ENCODE measurements at places on chromosomes 12 and 14. TPM values are rescaled to one million over a fixed set of nuclear protein-coding genes. Genes with fewer than 3 reads are reported as not detected.

The ATF7IP gene
- total RNA-seq = 64.0 TPM

The NTF3 gene
- 0.93 TPM for total RNA-seq

The SDSL gene
- 10.7 TPM for total RNA-seq

The PRICKLE1 gene
- total RNA-seq = 18.4 TPM

The ERBB3 gene
- 60.7 TPM for total RNA-seq

The RGS6 gene
- 2.6 TPM for total RNA-seq

The GYS2 gene
- total RNA-seq = not detected

GRCh38 chr14:105508601-105509000 lies 17.6 kb downstream of the TEDC1 start:
- H3K4me3 ChIP-seq = no peak overlapping the region
- no peaks in the 10 kb centered on the region for H3K4me1 ChIP-seq
- peaks cover 35% of the 10 kb centered on the region for H3K27me3 ChIP-seq

DNA sequence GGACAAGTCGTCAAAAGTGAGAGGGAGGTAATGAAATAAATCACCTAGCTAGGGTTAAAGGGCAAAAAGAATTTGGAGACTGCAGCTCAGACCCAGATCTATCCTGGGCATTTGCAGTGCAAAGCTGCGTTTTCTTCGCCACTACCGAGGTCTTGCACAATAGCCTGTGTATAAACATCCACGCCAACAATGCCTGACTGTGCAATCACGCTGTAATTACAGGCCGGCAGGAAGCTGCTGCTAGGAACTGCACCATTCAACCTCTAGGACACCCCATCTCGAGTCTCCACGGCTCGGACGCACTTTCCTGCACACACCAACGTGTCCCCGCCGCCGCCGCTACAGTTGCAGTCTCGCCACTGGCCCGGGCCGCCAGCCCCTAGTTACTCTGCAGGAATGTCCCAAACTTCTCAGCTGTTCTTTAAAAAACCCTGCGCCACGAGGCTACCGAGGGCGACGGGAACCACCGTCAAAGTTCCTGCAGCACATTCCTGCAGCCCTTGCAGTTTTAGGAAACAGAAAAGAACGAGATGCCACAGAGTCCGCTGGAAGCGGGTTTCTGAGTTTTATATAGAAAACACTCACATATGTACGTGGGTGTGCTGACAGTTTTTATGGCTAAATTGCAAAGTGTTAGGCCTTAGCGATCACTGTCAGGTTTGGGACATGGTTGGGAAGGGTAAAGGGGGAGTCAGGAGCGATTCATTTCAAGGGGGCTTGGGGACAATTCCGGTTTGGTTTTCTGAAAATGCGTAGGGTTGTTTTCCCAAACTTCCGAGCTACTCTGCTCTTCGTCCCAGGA lies 65.6 kb upstream of the PTGR2 start:
- H3K4me1 ChIP-seq = peaks cover 64% of the 10 kb centered on the region
- no peaks in the 10 kb centered on the region for H3K27me3 ChIP-seq
- peak overlapping the region; percentile 98 for H3K27ac ChIP-seq
- peak overlapping the region; percentile 72 for H3K4me3 ChIP-seq
- H3K36me3 ChIP-seq = no peaks in the 10 kb centered on the region
- DNase-seq = peak; percentile 88

DNA sequence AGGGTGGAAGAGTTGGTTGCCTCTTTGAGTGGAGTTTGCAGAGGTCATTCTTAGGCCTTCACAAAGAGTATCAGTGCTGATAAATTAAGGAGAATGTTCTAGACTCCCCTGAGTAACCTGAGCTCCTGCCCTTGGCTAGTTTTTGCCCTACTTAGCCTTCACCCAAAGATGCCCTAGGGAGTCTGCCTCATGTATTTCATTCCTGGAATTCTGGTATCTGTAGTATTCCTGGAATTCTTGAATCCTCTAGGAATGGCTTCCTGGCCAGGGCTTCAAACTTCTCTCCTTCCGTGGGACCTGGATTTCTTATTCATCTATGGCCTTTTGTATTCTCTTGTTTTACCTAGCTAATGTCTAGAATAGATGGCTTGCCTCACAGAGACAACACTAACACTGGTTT lies 701.1 kb downstream of the NOVA1 start:
- H3K27ac ChIP-seq = no peak overlapping the region
- no peaks in the 10 kb centered on the region for H3K36me3 ChIP-seq
- H3K27me3 ChIP-seq = no peaks in the 10 kb centered on the region
- no peak overlapping the region for H3K4me3 ChIP-seq
- DNase-seq = no peak

GRCh38 chr12:128069359-128069997 lies 197.5 kb upstream of the TMEM132C start:
- no peak for DNase-seq
- H3K27me3 ChIP-seq = no peaks in the 10 kb centered on the region
- no peak overlapping the region for H3K4me3 ChIP-seq
- no peaks in the 10 kb centered on the region for H3K4me1 ChIP-seq
- no peaks in the 10 kb centered on the region for H3K36me3 ChIP-seq

DNA sequence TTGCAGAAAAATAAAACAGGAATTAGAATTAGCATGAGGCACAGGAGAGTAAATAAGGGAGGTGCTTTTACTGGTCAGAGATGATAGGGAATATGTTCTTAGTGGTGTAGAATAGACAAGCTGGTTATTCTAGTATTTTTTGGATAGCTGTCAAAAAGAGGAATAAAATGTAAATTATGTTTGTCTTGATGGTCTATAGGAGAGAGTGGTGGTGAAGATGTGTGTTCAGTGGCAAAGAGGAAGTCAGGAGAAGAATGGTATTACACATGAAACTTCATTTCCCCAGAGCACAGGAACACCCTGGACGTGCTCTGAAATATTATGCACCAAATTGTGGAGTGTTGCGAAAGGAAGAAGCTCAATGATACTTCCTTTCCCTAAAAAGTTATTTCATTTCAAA lies 27.8 kb downstream of the MUCL1 start:
- no peak for DNase-seq
- H3K27me3 ChIP-seq = no peaks in the 10 kb centered on the region
- H3K27ac ChIP-seq = no peak overlapping the region
- no peaks in the 10 kb centered on the region for H3K36me3 ChIP-seq

- H3K27me3 ChIP-seq = no peaks in the 10 kb centered on the region
- no peak for DNase-seq
- H3K27ac ChIP-seq = peak overlapping the region; percentile 51
- no peaks in the 10 kb centered on the region for H3K4me1 ChIP-seq
Observed at GRCh38 chr12:10131111-10131690, 1.2 kb upstream of the CLEC7A start.

DNA sequence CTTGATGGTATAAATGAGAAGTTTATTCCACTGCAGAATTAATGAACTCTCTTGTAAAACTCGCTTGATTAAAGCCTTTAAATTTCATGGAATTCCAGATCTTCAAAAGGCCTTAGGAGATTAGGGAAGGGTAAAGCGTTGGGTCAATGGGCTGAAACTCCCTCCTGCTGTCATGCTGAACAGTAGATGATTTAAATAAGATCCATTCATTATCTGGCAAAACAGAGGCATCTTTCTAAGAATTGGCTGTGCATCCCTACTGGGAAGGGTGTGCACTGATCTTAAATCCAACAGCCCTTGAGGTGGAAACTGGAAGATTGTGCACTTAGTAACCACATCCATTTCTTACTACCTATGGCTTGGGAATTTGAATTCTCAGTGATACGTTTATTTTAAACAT lies 56.0 kb downstream of the PLCZ1 start:
- H3K4me1 ChIP-seq = no peaks in the 10 kb centered on the region
- no peak overlapping the region for H3K27ac ChIP-seq
- H3K4me3 ChIP-seq = no peak overlapping the region
- DNase-seq = no peak

DNA sequence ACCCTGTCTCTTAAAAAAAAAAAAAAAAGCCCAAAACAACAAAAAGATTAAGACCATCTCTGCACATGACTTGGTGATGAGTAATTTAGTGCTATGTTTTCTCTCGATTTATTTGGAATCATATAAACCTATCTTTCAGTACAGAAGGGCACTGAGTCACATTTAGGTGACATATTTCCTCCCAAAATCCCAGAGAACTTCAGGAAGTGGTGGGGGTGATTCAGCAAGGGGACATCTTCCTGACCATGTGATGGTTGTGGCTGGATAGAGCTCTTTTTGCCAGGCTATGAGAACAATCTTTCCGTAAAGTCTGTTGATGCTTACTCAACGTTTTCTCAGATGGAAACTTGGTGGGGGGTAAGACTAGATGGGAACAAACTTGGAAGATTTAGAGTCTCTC lies 50.0 kb downstream of the PPFIBP1 start:
- H3K27ac ChIP-seq = no peak overlapping the region
- no peak overlapping the region for H3K4me3 ChIP-seq
- DNase-seq = no peak
- H3K4me1 ChIP-seq = peaks cover 14% of the 10 kb centered on the region
- no peaks in the 10 kb centered on the region for H3K36me3 ChIP-seq
- no peaks in the 10 kb centered on the region for H3K27me3 ChIP-seq

DNA sequence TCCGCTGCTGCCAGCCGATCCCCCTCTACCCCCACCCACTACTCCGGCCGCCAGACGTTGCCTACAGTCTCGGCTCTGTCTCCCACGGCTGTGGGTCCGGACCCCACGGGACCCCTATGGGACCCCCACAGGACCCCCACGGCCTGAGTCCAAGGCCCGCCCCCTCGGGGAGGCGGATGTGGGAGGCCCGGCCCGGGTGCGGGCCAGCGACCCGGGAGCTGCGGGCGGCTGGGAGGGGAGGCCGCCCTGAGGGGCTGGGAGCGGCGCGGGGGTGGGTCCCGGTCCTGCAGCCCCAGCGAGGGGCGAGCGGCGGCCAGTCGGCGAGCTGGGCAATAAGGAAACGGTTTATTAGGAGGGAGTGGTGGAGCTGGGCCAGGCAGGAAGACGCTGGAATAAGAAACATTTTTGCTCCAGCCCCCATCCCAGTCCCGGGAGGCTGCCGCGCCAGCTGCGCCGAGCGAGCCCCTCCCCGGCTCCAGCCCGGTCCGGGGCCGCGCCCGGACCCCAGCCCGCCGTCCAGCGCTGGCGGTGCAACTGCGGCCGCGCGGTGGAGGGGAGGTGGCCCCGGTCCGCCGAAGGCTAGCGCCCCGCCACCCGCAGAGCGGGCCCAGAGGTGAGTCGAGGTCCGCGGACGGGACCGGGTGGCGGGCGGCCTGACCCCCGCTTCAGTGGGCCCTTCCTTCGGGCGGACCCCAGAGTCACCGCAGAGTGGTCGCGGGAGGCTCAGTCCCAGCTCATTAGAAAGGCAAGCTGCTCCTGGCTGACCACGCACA lies at the start of gene ACVRL1:
Gene ACVRL1 (plus strand): TSS at position 422 of the 773 bp plus-strand sequence. CDS start 4,971 bp downstream, outside the sequence.
- H3K36me3 ChIP-seq = no peaks in the 10 kb centered on the region
- H3K27ac ChIP-seq = peak within 1 kb of the TSS; percentile 86
- H3K4me1 ChIP-seq = peaks cover 40% of the 10 kb centered on the region
- no peak for DNase-seq
- H3K27me3 ChIP-seq = no peaks in the 10 kb centered on the region

GRCh38 chr12:103422328-103422727 lies 73.4 kb downstream of the C12orf42 start:
- H3K4me3 ChIP-seq = no peak overlapping the region
- no peak for DNase-seq
- H3K4me1 ChIP-seq = no peaks in the 10 kb centered on the region
- no peaks in the 10 kb centered on the region for H3K27me3 ChIP-seq

- DNase-seq = no peak
Observed at GRCh38 chr14:22084393-22085281, 411.0 kb upstream of the OR4E1 start.

GRCh38 chr12:5908251-5908650 lies 36.8 kb downstream of the ANO2 start:
- H3K4me3 ChIP-seq = no peak overlapping the region
- no peaks in the 10 kb centered on the region for H3K36me3 ChIP-seq
- no peak for DNase-seq
- H3K27me3 ChIP-seq = no peaks in the 10 kb centered on the region
- H3K27ac ChIP-seq = no peak overlapping the region
- H3K4me1 ChIP-seq = no peaks in the 10 kb centered on the region

DNA sequence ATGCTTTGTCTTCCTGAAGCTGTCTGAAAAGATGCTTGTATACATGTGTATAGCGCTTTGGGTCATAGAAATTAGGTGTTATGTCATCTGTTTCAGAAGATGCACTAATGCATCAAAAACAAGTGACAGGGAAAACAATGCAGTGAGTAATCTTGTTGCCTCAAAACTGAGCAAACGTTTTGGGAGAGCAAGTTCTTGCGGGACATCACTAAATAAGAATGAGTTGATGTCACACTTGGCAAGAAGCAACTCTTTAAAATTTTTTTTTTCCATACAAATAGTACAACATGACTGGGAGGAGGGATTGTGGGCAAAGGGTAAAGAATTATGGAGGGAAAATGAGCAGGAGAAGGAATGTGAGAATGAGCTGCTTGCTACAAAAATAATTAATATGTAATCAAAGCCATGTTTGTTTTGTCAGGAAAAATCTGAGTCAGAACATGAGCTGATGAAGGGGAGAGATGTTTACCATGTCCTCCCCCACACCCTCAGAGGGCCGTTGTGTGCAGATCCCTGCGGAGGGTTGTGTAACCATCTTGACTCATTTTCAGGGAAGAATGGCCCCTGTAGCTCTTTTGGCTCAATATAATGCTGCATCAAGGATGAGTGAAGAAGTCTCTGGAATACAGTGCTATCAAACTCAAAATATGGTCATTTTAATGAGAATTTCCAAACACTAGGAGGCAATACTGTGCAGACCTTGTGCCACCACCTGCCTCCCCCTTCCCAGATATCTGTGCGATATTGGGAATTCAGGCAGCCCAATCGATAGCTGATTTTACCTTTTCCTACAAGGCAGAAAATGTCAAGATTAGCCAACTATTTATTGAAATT lies 41.4 kb downstream of the BORCS5 start:
- peak; percentile 67 for DNase-seq
- H3K4me1 ChIP-seq = peaks cover 17% of the 10 kb centered on the region
- no peak overlapping the region for H3K4me3 ChIP-seq
- H3K27ac ChIP-seq = peak overlapping the region; percentile 55

DNA sequence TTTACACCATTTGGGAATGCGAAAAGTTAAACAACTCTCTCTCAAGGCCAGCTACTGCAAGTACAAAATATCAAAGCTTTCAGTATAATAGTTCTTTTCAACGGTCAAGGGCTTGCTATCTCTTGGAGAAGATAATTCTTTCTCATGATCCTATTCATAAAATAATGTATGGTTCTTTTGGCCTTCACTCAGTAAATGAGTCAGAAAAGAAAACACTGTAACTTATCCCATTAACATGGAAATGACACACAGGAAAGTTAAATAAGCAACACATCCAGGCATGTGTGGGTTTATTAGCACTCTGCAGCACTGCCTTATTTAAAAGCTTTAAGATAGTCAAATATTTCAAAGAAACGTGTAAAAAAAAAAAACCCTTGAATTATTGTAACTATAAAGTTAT lies 36.9 kb downstream of the ZFC3H1 start:
- H3K27ac ChIP-seq = no peak overlapping the region
- no peak overlapping the region for H3K4me3 ChIP-seq
- peaks cover 99% of the 10 kb centered on the region for H3K36me3 ChIP-seq
- DNase-seq = no peak
- no peaks in the 10 kb centered on the region for H3K4me1 ChIP-seq
- H3K27me3 ChIP-seq = no peaks in the 10 kb centered on the region
